ENCODE measurements at places on chromosomes 5 and 9. TPM values are rescaled to one million over a fixed set of nuclear protein-coding genes. Genes with fewer than 3 reads are reported as not detected.
A peak's percentile ranks its signal among the peaks of the same experiment; 100 is the strongest.

DNA sequence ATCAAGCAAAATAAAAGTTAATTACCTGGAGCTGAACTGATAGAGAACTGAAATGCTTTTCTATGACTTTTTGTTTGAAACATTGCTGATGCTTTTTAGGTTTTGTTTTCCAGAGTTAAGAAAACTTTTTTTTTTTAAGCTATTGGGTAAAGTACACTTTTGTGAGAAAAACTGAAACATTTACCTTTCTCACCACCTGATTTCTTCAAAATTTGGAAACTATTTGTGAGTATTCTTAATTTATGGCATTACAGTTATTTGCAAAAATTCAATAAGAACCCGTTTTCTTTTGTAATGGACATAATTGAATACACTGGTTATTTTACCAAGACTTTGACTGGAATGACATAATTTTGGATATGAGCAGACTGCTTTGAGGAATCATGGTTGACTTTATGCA, 6.6 kb downstream of the C9orf153 start:
- DNase-seq: no peak

DNA sequence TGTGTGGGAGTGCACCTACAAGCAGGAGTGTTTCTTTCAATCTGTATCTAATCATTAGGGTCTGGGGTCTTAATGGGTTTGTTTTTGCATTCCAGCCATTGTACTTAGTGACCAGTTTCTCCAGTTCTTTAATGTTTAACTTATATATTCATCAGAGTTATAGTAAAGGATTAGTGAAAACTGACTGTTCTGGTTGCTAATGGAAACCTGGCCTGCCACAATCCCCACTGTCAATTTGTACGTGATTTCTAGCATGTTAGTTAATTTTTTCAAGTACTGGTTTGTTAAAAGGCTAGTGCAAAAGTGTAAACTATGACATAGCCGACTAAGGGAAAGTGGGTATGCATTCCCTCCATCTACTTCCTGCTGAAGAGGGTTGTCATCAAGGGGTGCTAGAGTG, 276.1 kb downstream of the HTR1A start:
- no peak for DNase-seq

Gene PCDHGA6
- 11.0 TPM for total RNA-seq

Gene CAVIN4
- 0.82 TPM for total RNA-seq

Gene OBP2B
- total RNA-seq: not detected

DNA sequence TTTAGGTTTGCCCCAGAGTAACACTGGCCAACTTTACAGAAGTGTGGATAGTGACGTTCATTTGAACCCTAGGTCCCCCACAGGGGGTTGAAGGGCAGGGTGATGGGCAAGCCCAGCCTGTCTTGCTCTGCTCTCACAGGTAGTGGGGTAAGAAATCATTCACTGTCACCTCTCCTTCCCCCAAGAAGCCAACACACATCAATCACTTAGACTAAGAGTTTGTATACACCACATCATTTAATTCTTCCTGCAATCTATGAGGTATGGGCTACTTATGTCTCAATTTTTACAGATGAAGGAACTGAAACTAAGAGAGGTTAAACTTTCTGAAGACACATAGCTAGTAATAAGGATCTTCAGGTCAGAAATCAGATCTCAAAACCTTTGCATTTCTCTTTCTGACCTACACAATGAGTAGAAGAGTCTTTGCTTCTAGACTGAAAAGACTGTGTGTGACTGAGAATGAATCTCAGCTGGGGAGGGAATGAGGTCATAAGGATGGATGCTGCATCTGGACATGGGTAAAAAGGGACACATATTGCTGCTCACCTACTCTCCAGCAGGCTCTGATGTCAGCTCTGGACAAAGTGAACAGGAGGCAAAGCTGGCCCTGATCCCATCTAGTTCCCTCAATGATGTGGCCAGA, 81.0 kb upstream of the EQTN start:
- no peak for DNase-seq

GRCh38 chr5:31048282-31049270, 144.9 kb upstream of the CDH6 start:
- no peak for DNase-seq

GRCh38 chr5:177312649-177313181, 1.0 kb upstream of the MXD3 start:
- DNase-seq: peak; percentile 56

Gene ANKRA2
- 33.5 TPM for total RNA-seq

- no peak for DNase-seq
These were observed 42.1 kb upstream of the MAST4 start for GRCh38 chr5:66553916-66554575.

DNA sequence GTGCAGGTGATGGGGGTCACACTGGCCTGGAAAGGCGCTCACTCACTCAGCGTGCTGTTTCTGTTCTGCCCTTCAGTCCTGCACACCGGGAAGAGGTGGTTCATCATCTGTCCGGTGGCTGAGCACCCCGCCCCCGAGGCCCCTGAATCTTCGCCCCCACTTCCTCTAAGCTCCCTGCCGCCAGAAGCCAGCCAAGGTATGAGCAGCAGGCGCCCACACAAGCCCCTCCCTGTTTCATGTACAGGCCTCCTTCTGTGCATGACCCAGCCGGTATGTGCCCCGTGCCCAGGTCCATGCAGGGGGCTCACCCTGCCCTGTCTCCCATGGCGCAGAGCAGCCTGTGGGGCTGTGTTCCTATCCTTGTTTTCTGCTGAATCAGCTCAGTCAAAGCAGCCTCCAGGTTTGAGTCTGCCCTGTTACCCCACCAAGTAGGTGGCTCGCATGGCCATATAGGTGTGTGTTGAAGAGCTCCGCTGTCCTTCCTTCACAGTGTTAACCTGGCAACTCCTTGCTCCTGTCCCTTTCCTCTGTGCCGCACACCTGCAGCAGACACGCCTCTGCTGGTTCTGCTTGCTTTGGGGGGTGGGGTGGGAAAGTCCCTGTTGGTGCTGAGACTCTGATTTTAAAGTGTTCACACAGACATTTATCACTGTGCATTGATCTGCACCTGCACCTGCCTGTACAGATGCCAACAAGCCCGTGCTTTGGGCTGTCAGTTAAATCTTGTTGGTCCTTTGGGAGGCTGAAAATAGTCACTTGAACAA, 84.8 kb downstream of the WNK2 start:
- DNase-seq: peak; percentile 46

Gene ROPN1L
- not detected for total RNA-seq

DNA sequence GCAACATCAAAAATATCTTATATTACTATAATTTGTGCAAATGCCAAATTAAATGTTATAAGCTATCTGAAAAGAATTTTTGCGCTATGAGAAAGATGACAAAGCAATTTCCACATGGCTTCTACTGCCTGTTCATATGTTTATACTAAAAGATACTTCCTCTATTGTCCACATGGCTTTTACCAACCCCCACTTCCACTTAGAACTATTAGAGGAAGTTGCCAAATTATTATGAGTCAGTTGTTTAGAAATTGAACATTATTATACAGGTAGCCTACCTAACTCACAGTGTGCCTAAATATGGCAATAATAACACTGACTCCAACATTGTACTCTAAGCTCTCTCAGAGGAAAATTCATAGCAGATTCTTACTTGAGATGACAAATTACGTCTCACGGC, 37.6 kb upstream of the SLC27A6 start:
- no peak for DNase-seq
